ENCODE measurements at places on chromosomes 6 and 20.

- DNase-seq: no peak
These were observed 72.7 kb downstream of the TRAM2 start for GRCh38 chr6:52503851-52504781.

GRCh38 chr6:131858765-131859415 is 51.1 kb downstream of the ENPP1 start:
- no peak for DNase-seq

- DNase-seq: no peak
These were observed 266.6 kb downstream of the COL12A1 start for GRCh38 chr6:74939151-74939708.

GRCh38 chr20:4920131-4920530 is 81.2 kb downstream of the SLC23A2 start:
- DNase-seq: no peak

DNA sequence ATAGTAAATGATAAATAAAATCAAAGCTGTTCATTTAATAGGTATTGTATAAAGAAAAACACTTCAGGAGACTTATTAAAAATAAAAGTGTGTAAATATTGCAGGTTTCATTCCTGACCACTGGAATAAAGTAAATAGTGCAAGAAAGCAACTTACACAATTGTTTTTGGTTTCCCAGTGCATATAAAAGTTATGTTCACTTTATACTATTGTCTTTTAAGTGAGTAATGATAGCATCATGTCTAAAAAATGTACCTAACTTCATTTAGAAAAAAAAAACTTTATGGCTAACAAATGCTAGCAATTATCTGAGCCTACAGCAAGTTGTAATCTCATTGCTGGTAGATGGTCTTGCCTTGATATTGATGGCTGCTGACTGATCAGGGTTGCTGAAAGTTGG is 726.6 kb upstream of the POU3F2 start:
- no peak for DNase-seq

DNA sequence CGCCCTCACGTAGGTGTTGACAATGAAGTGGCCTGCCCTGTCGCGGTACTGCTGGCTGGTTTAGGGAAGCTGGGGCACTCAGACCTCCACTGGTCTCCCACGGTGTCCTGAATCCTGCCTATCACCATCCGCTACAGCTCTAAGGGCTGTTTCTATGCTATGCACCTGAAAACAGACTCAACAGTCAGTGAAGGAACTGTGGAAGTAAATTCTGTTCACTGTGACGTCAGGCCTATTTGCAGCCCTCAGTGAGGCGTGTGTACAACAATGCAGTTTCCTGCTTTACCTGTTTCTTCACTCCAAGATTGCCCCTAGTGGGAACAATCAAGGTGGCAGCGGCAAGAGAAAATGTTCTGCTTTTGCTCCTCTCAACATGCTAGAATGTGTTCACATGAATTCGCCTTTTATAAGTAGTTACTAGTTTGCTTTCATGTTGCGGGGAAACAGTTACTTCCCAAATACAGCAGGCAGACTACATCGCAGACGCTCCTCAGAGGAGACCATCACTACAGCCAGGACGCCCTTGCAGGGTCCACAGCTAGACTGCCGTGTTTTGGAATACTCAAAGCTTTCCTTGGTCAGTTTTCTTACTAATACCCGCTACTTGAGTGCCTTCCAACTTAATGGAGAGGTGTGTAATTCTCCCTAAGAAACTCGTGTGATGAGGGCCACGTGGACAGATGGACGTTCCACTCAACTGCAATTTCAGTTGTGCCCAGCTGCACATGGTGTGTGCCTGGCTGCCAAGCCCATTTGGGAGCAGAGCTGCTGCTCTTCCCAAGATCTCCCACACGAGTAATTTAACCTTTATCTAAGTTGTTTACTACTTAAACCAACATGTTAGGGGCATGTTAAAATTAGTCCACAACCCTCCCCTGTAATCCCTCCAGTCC is 25.4 kb downstream of the DIDO1 start:
- DNase-seq: peak; percentile 24
